Fibroblast of villous mesenchyme (primary cell): ENCODE measurements at places on chromosomes 4 and X. TPM values are rescaled to one million over a fixed set of nuclear protein-coding genes. Genes with fewer than 3 reads are reported as not detected.

PCDH19 gene
- total RNA-seq = 0.32 and 0.86 TPM in 2 replicates

USP17L13 gene
- total RNA-seq = not detected in 2 replicates

ARHGAP36 gene
- not detected in 2 replicates for total RNA-seq

GAGE12F gene
- total RNA-seq = not detected in 2 replicates

ASB5 gene
- total RNA-seq = 1.3 and 7.4 TPM in 2 replicates

VEGFD gene
- total RNA-seq = under 0.01 TPM in 1 of 2 replicates, not detected in the other

DNA sequence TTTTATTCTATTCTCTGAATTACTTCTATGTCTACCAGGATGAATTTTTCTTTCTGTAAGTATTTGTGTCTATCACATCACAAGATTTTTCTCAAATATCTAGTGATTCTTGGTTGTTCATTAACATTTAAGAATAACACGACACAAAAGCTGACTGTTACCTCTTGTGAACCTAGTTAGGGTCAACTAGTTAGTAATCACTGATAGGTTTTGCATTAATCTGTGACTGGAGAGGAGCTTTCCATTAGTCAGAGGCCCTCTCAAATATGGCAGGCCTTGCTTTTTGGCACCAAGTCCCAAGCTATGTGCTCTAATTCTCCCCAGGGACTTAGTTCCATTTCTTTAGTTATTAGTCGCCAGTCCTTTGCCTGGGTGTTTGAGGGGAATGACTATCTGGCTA, 259.2 kb downstream of the CFAP299 start:
- no peak for DNase-seq

DNA sequence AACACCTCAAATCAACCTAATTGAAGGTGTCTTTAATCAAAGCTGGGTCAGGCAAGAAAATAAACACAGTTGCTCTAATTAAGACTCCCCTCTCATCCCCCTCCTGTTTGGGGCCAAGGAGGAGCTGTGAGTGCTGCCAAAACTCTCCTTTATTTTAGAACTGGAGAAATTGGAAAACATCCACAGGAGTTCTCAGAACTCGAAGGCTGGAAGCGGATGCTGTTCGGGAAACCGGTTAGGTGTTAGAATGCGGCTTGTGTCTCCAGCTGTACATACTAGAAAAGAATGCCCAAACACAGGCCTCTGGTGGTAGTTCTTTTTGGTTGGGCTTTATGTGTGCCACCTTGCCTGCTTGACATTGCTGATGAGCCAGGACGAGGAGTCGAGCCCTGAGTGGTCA, 118.2 kb downstream of the GPR143 start:
- no peak for DNase-seq

- DNase-seq = no peak
Measured at GRCh38 chrX:128106630-128107029, 54.4 kb upstream of the ACTRT1 start.

- DNase-seq = peak; percentile 77
Measured at GRCh38 chr4:83552924-83553323, 17.0 kb downstream of the GPAT3 start.

- no peak for DNase-seq
Measured at GRCh38 chr4:184728858-184729257, 5.0 kb downstream of the CENPU start.

DNA sequence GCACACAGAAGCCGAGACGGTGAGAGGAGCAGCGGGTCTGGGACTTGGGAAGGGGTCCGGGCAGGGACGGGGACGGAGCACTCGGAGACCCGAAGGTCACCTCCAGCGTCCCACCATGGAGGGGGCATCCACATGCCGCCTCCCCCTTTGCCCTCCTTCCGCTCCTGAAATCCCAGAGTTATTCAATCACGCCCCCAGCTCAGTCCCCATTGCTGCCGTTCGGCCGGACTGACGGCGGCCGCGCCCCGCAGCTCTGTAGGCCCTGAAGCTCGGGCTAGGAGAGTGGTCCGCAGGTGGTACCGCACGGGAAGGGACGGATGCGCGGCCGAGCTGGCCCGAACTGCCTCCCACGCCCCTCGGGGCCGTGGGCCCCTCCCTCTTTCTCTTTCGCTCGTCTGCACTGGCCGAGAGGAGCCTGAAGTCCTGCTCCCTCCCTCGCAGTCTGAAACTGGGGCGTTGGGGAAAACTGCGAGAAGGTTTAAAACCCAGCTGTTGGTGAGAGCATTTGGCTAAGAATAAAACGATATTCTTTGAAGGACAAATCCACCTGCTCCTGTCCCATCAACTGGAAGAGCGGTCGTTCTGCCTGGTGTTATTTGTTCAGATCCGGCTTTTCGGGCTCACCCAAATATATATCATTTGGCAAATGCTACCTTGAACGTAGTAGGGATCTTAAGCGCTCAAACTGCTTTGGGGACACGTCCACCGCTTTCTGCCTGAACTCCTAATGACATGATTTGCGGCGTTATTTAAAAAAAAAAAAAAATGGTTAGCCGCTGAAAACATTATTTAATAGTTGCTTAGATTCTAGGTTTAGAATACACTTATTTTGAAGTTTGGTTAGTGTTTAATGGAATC, 719 bp downstream of the USO1 start:
- peak; percentile 89 for DNase-seq

DNA sequence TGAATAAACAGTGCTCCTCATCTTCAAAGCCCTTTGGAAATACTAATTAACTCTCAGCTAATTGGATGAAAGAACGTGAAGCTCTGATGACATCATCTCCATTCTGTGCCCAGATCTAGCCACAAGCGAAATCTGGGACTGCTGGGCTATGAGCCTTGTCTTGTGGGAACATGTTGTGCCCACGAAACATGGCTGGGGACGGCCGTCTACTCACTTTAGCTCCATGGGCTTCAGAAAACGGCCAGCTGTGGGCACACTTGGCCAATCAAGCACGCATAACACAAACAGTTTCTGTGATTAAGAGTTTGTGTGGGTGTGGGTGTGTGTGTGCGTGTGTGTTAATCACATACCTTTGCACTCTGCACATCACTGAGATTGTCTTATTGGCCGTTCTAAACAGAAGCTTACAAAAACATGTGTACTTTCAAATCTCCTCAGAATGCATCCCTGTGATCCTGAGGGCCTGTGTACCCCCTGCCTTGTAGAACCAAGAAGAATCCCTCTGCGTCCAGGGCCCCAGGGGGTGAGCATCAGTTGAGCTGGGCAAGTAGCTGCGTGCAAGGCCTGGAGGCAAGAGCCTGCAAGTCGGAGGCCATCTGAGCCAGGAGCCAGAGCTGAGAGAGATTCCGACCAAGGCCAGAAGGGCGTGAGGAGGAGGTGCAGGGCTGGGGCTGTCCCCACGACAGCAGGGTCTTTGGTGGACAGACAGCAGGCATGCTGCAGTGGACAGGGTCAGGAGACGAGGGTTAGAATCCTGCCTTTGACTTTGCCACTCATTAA, 18.7 kb upstream of the ZNF185 start:
- no peak for DNase-seq

GRCh38 chrX:151722241-151722846, 6.5 kb downstream of the FATE1 start:
- DNase-seq = no peak

GRCh38 chr4:47704693-47705325, 133.1 kb downstream of the CORIN start:
- DNase-seq = peak; percentile 28

- peak; percentile 67 for DNase-seq
Measured at GRCh38 chr4:56147371-56147770, 198.6 kb downstream of the CEP135 start.

DNA sequence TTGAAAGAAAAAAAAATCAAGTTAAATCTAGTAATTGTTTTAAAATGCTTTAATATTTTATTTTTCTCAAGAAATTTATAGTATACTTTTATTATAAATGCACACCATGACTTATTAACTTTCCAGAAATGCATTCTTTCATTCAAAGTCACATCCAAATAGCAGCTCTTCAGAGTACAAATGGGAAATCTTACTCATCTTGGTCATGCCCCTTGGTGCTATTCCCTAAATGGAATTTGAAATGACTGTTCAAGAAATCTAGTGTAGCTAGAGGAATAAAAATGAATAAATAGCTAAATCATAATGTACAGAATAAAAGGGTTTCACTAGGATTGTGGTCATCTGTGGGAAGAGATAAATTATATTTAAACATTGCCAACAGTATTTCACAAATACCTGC, 1139.7 kb downstream of the PCDH18 start:
- peak; percentile 6 for DNase-seq

DNA sequence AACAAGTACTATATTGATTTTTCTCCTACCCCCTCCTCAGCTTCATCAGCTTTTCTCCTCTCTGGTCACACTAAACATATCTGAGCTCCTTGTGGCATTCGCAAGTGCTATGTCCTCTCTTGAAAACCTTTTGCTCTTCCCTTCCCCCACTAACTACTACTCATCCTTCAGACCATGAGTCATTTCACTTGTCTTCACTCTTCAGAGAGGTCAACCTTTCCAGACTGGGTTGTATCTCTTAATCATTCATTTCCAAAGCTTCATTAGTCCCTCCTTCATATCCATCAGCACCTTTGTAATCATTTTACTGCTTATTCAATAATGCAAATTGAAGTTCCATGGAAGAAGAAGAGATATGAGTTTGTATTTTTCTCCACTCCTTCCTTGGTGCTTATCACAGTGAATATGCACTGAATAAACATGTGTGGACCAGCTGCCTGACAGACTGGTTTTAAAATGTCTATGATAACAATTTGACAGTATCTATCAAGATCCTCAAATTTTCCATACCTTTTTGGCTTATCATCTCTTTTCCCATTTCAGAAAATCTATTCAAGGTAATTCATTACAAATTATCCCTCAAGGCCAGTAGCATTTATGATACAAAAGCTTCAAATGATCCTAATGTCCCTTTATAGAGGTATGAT, 28.4 kb downstream of the DDX60L start:
- DNase-seq = peak; percentile 82

DNA sequence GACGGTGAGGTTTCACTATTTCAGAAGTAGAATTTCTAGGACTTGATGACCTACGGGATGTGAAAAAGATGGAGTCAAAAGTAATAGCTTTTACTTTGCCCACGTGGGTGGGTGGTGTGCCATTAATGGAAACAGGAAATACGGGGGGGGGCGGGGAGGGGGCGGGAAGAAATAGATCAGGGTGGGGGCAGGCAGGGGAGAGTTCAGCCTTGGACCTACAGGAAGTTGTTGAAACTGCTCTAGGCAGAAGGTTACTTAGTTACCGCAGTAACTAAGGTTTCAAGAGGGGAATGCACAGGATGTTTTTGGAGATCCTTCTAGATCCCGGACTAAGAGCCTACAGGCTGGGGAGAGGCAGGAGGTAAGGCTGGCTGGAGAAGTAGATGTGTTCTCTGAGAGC, 3.6 kb upstream of the FHL1 start:
- no peak for DNase-seq

DNA sequence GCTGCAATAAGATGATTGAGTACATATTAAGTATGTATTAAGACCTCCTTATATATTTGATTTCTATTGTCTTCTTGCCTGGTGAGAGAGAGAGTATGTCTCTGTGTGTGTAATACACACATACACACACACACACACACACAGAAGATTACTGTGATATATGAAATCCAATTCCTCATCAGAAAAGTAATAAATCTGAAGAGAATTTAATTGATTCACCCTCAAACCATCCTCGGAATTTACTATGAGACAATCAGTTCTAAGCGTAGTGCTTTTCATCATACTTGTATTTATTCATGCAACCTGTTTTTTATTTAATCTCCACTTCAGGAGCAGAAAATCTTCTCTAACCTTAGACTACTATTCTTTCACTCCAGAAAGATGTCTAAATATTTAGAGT, 62.3 kb upstream of the TLL1 start:
- no peak for DNase-seq

DNA sequence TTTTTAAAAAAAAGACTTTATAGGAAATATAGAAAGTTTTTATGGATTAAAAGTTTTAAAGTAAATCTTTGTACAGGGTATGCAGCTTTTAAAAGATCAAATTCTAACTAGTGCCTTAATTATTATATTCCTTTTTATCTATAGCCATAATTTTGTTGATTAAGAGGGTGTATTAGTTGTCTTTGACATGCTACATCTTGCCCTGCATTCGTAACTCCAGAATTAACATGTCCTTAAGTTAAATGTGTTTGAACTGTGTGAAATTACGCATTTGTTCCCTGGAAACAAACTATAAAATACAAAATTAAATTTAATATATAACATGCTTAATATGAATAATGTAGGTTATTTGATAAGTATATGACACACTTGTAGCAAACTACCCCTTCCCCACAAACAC, 66.3 kb downstream of the PTPN13 start:
- no peak for DNase-seq

DNA sequence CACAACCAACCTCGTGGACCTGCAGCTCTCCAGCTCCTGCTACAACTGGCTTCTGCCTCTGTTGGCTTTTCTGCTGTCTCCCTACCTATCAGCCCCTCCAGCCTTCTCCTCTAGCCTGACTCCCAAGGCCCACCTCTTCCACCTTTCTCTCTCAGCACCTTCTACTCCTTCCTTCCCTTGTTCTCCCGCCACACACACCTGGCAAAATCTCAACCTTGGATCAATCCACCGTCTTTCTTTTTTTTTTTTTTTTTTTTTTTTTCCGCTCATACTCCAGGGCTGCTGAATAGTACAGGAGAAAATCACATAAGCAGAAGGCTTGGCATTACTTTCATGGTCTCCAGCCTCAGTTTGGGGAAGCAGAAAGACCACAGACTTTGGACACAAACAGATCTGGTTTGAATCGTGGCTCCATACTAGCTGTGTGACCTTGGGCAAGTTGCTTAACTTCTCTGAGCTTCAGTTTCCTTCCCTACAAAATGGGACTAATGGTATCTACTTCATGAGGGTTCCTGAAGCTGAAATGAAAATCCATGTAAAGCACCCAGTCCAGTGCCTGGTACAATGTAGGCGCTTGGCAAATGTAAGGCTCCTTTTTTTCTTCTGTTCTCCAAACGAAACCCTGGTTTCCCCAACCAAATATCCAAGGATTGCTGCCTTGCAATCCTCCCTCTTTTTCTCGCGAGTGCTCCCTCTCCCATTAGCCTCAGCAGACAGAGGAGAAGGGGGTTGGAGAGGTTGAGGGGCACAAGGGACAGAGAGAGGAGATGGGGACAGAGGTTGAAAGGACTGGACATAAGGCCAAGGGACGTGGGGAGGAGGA, 1.7 kb downstream of the FGD1 start:
- no peak for DNase-seq

- no peak for DNase-seq
Measured at GRCh38 chr4:21953653-21954052, 5.1 kb upstream of the KCNIP4 start.
